Stimulated activated CD4-positive, alpha-beta T cell treated with anti-CD3 and anti-CD28 coated beads, Interleukin-1b, Interleukin-23, amount 100 ng/mL, for 48 hours (primary cell): ENCODE measurements at places on chromosomes 11 and 22.

DNA sequence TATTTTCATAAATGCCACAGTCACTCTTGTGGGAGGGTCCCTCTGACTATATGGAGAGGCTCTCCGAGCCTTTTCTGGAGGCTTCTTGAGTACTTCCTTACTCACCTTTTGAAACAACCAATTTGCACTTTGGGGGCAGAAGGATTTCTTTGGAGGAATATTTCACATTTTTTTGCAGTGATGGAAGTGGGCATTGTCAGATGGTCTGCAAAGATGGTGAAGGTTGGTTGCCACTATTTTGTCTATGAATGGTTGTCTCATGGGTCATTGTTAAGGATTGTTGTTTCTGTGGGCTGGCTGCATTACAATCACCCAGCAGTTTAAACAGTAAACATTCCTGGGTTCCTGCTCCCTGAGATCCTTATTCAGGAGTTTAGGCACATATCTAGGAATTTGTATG lies 388.2 kb downstream of the TMEM135 start:
- DNase-seq: no peak

GRCh38 chr11:17611503-17612220 lies 64.6 kb downstream of the OTOG start:
- DNase-seq: no peak

- DNase-seq: no peak
Observed at GRCh38 chr11:119907122-119907851, 178.3 kb upstream of the NECTIN1 start.

GRCh38 chr22:20728523-20729190 lies 45.3 kb upstream of the SERPIND1 start:
- no peak for DNase-seq

GRCh38 chr22:22604326-22605073 lies 39.9 kb upstream of the GGTLC2 start:
- no peak for DNase-seq

DNA sequence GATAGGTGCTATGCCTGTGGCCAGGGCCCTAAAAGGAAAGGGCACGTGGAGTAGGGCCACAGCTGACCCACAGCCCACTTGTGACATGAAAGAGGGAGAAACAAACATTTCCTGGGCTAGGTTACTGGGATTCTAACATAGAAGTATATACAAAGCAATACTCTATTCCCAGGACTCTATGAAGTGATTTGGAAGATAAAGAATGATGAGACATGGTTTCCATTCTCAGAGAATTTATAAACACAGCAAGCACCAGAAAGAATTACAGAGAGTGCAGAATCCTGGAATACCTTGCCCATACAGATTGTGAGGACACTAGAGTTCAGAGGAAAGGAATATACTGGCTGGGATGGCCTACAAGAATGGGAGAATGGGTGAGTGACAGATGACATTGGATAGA lies 86.4 kb downstream of the KIRREL3 start:
- no peak for DNase-seq

DNA sequence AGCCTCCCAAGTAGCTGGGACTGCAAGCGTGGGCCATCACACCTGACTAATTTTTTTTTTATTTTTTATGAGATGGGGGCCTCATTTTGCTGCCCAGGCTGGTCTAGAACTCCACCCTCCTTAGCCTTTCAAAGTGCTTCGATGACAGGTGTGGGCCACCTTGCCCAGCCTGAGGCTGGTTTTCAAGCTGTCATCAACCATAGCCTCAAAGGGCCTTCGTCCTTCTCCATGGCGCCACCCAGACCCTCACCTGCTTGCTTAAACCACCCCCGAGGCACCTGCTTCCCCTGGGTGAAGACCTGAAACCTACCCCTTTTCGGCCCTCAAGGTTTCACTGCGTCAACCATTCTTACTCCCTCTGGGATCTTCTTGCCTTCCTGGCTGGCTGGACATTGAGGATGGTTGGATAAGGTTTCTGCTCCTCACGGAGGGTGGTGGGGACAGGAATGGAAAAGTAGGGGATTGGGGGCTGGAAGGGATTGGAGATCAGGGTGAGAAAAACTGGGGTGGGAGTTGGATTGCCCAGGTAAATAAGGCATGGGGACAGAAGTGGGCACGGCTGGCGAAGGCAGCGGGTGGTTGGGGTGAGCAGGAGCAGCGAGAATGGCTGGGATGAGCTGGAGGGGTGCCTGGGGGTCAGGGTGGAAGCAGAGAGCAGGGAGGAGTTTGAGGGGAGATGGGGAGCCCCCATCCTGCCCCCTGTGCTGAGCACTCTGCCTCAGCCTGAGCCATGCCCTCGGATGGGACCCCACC lies 2.8 kb upstream of the ACR start:
- DNase-seq: no peak

DNA sequence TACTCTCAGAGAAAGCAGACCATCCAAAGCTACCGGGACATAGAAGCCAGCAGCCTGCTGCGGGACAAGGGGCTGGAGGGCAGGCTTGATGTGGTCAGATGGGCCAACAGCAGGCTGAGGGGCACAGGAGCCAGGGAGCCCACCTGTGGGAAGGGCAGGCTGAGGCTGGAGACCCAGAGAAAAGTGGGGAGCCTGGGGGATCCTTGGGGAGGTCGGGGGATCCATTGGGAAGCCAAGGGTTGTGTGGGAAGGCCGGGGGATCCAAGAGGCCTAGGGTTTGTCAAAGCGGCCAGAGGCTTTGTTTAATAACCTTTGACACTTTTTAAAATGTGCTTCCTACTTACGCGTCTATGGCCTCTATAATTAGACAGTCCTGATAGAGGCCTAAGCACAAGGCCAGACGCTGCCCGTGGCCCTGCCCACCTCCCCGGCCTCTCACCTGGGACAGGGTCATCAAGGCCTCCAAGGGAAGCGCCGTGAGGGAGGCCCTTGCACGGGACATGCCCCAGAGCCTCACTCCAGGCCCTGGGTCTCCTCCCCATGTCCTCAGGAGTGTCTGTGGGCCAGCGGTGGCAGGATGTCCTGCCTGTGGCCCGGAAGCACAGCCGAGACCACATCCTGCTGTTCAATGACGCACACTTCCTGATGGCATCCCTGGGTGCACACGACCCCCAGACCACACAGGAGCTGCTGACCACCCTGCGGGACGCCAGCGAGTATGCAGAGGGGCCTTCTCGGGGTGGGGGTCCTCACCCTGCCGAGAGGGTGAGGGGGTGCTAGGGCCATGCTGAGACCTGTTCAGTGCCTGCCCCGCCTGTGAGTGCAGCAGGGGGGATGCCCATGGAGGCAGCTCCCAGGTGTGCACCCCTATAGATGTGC lies 8.6 kb upstream of the GTSE1 start:
- DNase-seq: no peak

- DNase-seq: no peak
Observed at GRCh38 chr11:21707116-21707739, 485.7 kb upstream of the ANO5 start.

GRCh38 chr11:7572001-7572712 lies 58.4 kb downstream of the PPFIBP2 start:
- DNase-seq: no peak

DNA sequence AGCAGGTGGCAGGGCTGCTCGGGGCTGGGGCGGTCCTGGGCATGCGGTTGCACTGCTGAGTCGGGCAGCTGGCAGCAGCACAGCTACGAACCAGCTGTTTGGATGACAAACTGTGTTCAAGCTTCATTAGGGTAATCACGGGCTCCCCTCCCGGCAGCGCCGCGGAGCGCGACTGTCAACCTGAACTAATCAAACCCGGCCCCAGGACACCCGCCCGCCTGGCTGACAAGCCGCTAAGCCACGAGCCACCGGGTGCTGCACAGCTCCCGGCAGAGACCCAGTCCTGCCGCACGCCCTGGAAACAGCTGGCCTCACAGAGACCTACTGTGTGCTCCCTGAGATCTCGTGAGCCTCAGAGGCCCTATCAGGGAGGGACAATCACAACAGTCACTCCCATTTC lies 60.6 kb upstream of the TCF20 start:
- DNase-seq: no peak

- DNase-seq: no peak
Observed at GRCh38 chr11:131616481-131617140, 246.2 kb downstream of the NTM start.

GRCh38 chr11:44004452-44005062 lies 43.2 kb upstream of the ACCSL start:
- DNase-seq: no peak

DNA sequence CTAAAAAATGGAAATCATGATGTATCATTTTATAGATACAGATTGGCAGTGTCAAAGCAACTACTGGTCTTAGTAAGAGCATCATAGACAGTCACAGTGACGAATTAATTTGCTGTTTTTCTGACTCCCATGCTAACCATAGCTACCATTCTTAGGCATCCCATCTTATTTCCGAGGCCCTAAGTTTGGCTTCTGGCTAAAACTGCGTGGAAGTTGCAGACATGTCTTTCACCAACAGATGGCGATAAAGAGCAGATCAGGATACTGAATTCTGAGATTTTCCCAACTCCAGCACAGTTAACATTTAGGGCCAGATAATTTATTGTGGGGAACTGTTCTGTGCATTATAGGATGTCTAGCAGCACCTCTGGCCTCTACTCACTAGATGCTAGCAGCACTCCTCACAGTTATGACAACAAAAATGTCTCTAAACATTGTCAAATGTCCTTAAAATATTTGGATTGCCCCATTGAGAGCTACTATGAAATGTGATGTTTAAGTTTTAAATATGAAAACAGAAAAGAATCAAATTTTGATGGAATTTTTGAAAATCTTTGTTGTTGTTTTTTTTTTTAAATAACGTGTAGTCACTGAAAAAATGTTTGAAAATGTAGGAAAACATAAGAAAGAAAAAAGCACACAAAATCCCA lies 16.3 kb downstream of the OR2AG2 start:
- DNase-seq: peak; percentile 19

DNA sequence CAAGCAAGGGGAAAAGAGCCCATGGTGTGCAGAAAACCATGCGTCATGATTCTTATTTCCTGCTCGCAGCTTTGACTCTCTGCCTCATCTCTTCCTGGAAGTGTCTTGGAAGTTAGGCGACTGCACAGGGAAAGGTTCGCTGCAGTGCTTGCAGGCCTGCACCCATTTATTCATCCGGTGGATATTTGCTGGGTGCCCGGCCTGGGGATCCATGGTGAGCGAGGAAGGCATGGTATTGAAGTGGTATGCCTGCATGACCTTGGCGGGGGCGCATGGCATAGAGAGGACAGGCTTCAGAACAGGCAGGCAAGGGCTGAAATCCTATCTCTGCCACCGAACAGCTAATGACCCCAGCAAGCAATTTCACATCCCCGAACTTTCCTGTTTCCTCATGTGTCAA lies 40.6 kb downstream of the FAM83F start:
- no peak for DNase-seq

DNA sequence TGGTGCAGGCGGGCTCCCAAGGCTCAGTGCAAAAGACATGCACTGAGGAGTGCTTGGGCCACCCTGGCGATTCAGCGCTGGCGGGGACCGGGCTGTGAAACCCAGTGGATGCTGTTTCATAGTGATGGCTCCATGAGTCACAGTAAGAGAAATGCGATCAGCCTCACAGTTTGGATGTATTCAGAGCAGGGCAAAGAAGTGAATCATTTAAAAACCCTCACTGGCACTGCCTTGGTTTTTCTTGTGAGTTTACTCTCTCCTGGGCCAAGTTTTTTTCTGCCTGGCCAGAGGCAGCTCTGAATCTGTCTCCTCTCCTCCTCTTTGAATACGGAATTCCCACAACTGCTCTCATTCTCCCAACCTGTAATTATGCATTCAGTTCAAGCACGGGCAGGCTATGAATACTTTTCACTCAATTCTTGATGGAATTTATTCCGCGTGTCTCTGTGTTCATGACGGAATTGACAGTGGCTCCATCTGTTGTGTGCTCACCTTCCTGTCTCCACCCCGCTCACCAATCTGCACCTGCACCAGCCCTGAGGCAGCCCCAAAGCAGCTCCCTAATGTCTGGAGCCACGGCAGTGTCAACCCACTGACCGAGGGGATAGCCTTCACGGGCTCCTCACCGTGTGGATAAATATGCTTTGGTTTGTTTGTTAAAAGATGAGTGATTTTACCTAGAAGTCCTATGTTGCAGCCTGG lies 14.9 kb downstream of the ADAMTS8 start:
- peak; percentile 38 for DNase-seq

DNA sequence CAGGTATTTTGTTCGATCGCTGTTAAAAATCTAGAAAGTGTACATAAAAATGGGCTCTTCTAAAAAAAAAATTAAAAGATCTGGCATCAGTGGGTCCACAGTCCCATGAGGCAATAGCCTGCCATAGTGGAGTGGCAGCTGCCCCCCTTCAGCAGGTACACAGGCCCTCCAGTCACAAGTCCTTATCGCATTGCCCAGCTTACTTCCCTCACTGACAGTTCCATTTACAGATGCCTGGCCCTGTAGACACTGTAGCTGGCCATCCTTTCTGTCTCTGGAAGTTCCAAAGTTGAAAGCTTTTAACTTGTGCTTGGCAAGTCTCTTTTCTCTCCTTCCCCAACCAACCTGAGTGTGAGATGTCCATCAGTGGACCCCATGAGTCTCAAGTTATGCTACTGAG lies 11.4 kb downstream of the ZNRF3 start:
- no peak for DNase-seq

- DNase-seq: no peak
Observed at GRCh38 chr11:2833051-2833715, 52.4 kb downstream of the CDKN1C start.

DNA sequence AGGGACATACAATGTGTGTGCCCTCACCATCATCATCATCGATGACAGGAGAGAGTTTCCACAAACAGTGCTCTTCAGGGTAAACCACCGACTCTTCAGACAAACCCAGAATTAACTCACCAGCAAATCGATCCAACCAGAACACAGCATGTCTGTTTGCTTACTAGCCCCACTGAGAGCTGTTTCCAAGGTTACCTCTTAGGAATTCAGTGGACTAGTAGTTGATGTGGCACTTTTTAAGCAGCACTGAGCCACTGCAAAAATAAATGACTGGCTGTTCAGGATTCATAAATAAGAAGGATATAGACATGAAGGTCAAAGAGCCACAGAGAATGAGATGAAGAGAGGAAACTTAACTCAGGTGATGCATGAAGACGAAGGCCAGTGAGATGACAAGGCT lies 83.1 kb downstream of the PARVA start:
- DNase-seq: no peak

DNA sequence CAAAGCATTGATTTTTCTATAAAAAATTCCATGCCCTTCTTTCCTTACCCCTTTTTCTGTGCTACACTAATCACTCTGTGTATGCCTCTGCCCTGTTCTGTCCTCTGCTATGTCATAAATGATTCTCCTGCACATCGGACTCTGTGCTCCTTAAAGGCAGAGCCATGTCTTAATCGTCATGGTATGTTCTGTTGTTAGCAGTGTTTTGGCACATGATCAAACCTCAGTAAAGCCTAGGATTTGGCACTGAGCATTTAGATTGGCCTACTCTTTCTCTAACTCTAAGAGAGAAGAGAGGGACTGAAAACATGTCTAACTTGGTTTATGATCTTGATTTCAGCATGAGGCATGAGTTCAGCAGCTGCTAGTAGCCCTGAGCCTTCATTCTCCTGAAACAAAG lies 266.9 kb downstream of the AASDHPPT start:
- DNase-seq: no peak

- DNase-seq: no peak
Observed at GRCh38 chr11:130673698-130674097, 225.3 kb downstream of the ADAMTS15 start.

DNA sequence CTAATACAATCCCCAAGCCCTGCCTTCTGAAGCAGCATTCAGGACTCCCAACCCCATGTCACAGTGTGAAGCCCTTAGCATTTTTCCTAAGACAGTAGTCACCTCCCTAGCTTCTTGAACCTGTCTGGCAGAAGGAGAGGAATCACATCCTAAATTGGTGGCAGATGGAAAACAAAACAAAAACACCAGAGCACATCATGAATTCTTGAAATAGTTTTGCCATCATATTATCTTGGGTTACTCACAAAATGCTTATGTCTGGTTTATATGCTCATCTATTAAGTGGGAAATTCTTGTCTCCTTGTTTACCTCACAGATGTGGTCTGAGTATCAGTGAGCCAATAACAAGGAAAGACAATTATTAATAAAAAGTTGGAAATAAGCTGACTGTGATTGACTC lies 15.3 kb downstream of the OR51M1 start:
- DNase-seq: no peak
